NCI-H2081 treated with DMSO at 0.1 percent for 48 hours (cell line): ENCODE measurements at places on chromosomes 7 and 10.

GRCh38 chr10:4673279-4674040, 152.5 kb upstream of the AKR1E2 start:
- DNase-seq, result no peak

- DNase-seq, result no peak
Measured at GRCh38 chr7:34406848-34407530, 251.0 kb upstream of the NPSR1 start.

DNA sequence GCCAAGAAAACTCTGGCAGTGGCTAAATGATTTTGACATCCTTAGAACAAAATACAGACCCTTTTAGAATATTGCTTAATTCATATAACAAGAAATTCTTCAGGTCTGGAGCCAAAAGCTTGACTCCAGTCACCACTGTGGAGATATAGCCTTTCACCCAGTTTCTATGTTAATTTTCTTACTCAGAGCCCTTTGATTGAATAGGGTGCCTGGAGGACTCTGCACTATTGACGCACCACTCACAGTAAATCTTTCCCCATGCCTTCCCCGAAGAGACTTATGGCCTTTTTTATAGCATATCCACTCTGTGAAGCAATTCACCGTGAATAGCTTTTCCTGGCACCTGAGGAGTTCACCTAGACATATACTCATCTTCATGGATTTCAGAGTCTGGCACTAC, 613.8 kb downstream of the ZWINT start:
- DNase-seq, result no peak

- no peak for DNase-seq
Measured at GRCh38 chr7:129368389-129368986, 65.7 kb upstream of the STRIP2 start.

- DNase-seq, result no peak
Measured at GRCh38 chr7:155187061-155187785, 110.5 kb upstream of the INSIG1 start.

GRCh38 chr10:121900443-121901174, 27.2 kb downstream of the ATE1 start:
- peak; percentile 4 for DNase-seq

- no peak for DNase-seq
Measured at GRCh38 chr10:96690755-96691730, 29.3 kb downstream of the PIK3AP1 start.

GRCh38 chr7:134905375-134905774, 80.9 kb upstream of the AGBL3 start:
- no peak for DNase-seq

DNA sequence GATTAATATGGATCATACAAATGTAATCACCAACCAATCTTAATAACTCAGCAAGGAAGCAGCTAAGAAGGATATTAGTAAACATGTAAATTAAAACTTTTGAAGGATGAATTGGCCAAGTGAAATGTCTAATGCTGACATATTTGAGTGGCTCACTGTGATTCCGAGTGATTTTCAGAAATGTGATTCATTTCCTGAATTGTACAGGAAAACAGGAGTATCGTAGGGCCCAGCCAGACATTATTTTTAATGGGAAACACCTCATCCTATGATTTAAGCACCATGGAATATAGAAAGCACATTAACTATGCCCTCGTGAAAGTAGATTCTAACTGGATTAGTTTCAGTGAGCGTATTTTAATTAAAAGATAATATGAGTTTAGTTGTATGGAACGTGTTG, 82.3 kb downstream of the LHFPL3 start:
- no peak for DNase-seq

GRCh38 chr7:24290004-24290641, 6.1 kb downstream of the NPY start:
- DNase-seq, result no peak

DNA sequence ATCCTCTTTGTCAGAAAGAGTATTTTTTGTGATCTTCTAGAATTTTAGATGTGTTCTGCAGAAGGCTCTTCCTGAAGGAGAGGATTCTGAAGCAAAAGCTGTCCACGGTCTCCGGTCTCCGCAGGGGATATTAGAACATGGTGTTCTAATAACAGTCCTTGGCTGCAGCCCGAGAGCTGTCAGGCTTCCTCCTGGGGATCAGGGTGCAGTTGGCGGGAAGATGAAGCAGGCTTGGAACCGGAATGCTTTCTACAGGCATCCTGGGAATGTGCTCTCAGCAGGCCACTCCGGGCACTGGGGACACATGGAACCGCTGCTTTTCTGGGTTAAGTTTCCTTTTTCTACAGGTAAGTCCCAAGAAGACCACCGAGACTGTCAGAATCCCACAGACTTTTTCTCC, 118.6 kb upstream of the PARD3 start:
- DNase-seq, result no peak

DNA sequence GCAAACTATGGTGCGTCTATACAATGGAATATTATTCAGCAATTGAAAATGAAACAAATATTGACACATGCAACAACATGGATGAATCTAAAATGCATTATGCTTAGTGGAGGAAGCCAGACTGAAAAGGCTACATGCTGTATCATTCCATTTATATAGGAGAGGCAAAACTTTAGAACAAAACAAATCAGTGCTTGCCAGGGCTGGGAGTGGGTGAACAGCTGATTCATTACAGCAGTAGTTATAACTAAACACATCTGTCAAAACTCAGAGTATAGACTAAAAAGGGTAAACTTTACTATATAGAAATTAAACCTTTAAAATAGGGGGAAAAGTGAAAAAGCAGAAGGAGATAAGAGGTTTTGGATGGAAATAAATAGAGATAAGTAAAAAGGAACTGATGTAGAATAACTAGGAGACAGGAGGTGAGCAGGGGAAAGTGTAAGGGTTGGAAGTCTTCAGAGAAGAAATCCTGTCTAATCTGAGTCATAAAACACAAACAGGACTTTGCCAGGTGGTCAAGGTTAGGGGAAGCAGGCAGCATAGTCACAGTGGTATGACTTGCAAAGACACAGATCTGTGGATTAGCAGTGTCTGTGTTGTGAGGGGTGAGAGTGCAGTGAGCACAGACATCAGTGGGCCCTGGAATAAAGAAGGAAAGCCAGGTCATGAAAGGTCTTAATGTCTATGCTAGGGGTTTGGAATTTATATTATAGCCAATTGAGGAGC, 349.8 kb downstream of the PHTF2 start:
- no peak for DNase-seq

- no peak for DNase-seq
Measured at GRCh38 chr10:110110338-110110737, 97.1 kb upstream of the MXI1 start.
